ENCODE measurements at places on chromosomes 4 and X. TPM values are rescaled to one million over a fixed set of nuclear protein-coding genes. Genes with fewer than 3 reads are reported as not detected.

The TCP11X1 gene
- not detected for total RNA-seq

The ANKRD37 gene
- total RNA-seq, result 2.4 TPM

The VCX3A gene
- not detected for total RNA-seq

GRCh38 chr4:33067221-33067620 lies 2347.1 kb downstream of the PCDH7 start:
- no peak overlapping the region for H3K27ac ChIP-seq
- H3K36me3 ChIP-seq, result no peaks in the 10 kb centered on the region
- H3K27me3 ChIP-seq, result no peaks in the 10 kb centered on the region
- H3K4me3 ChIP-seq, result no peak overlapping the region
- no peak for DNase-seq

GRCh38 chrX:54808109-54808604 lies 612 bp downstream of the MAGED2 start:
- peaks cover 13% of the 10 kb centered on the region for H3K4me1 ChIP-seq
- H3K4me3 ChIP-seq, result peak overlapping the region; percentile 64
- H3K27me3 ChIP-seq, result no peaks in the 10 kb centered on the region

- H3K36me3 ChIP-seq, result no peaks in the 10 kb centered on the region
- H3K27ac ChIP-seq, result no peak overlapping the region
- H3K4me1 ChIP-seq, result no peaks in the 10 kb centered on the region
- H3K27me3 ChIP-seq, result no peaks in the 10 kb centered on the region
Observed at GRCh38 chr4:119785963-119786362, 157.4 kb upstream of the PDE5A start.

DNA sequence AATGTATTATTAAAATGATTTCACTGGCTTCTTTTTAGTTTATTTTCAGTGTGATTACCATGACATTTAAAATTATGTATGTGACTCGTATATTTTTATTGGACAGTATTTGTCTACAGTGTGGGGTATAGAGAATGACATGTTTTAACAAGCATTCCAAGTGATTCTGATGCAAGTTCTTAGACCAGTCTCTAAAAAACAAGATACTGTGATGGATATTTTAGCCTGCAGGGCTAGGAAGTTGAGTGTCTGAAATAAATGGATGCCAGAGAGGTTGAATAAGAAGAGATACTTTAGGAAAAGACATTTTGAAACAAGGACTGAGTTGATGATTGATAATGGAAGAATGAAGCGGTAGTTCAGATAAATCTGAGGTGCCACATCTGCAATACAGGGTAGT lies 3.5 kb upstream of the MAD2L1 start:
- no peak overlapping the region for H3K4me3 ChIP-seq
- H3K4me1 ChIP-seq, result peaks cover 5% of the 10 kb centered on the region
- H3K27ac ChIP-seq, result no peak overlapping the region
- H3K36me3 ChIP-seq, result no peaks in the 10 kb centered on the region
- H3K27me3 ChIP-seq, result no peaks in the 10 kb centered on the region
